Right ventricle myocardium superior (tissue), 1 donor: ENCODE measurements at places on chromosomes 3 and 15.

DNA sequence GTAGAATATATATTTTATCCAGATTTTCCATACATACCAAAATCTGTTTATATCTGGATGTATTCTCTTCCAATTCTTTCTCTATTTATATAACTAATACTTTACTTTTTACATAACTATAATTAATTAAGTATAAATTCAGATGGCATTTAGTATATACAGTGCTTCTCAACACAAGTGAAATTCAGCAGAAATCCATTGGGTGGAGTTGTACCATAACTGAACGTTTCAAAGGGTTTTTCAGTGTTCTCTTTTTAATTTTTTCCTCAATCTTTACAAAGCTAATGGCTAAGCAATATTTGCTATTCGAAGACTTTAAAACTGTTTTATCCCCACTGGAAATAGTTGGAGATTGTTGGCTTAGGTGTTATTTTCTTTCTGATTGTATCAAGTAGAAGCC lies 13.9 kb upstream of the ZBBX start:
- DNase-seq, result no peak

- no peak for DNase-seq
Measured at GRCh38 chr3:68999605-69000004, 13.9 kb downstream of the EOGT start.

DNA sequence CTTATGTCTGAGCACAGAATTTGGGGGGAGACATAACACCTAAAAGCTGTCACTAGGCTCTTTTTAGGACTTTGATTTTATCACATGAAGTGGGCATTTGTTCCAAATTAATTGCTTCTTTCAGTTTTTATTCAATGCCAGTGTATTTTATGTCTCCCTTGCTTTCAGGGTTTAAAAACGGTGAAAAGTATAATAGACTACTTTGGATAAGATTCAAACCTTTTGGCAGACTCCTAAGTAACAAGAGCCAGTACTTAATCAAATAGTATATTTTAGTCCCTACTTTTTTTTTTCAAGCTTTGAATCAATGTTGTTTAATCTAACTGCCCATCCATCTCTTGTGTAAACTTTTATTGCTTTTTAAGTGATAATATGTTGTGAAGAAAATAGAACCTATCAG lies 847.2 kb upstream of the DPPA4 start:
- no peak for DNase-seq

GRCh38 chr15:96334017-96334704 lies 3.7 kb downstream of the NR2F2 start:
- DNase-seq, result peak; percentile 41

- DNase-seq, result no peak
Measured at GRCh38 chr3:149263856-149264255, 42.2 kb upstream of the CP start.

GRCh38 chr3:56682462-56683121 lies 473 bp downstream of the TASOR start:
- peak; percentile 81 for DNase-seq

- no peak for DNase-seq
Measured at GRCh38 chr3:133742351-133743091, 3.7 kb upstream of the TF start.

DNA sequence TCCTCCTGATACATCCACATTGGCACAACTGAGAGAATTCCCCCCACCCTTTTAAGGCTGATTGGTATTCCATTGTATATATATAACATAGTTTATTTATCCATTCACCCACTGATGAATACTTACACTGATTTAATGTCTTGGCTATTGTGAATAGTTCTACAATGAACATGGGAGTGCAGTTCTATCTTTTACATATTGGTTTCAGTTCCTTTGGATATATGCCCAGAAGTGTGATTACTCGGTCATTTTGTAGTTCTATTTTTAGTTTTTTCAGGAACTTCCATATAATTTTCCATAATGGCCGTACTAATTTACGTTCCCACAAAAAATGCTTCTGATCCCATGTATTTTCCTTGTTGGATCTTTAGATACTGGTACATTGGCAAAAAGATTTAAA lies 135.3 kb downstream of the FMN1 start:
- no peak for DNase-seq

DNA sequence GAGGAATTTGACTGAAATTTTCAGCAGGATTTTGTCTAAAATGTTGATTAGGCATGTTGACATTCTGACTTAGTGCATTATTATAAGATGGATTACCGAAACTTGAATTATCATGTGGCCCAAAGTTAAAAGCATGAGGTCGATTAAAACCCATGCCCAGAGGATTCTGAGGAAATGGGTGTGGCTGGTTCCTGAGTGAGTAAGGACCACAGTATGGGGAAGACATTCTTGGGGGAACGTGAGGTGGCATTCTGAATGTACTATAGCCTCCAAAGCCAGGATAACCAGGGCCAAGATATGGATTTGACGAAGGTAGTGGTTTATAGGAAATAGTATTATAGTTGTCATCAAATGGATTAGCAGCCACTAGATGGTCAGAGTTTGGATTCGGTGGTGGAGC lies 38.7 kb upstream of the DNAAF4 start:
- DNase-seq, result no peak

GRCh38 chr3:168475704-168476103 lies 380.0 kb upstream of the GOLIM4 start:
- no peak for DNase-seq

DNA sequence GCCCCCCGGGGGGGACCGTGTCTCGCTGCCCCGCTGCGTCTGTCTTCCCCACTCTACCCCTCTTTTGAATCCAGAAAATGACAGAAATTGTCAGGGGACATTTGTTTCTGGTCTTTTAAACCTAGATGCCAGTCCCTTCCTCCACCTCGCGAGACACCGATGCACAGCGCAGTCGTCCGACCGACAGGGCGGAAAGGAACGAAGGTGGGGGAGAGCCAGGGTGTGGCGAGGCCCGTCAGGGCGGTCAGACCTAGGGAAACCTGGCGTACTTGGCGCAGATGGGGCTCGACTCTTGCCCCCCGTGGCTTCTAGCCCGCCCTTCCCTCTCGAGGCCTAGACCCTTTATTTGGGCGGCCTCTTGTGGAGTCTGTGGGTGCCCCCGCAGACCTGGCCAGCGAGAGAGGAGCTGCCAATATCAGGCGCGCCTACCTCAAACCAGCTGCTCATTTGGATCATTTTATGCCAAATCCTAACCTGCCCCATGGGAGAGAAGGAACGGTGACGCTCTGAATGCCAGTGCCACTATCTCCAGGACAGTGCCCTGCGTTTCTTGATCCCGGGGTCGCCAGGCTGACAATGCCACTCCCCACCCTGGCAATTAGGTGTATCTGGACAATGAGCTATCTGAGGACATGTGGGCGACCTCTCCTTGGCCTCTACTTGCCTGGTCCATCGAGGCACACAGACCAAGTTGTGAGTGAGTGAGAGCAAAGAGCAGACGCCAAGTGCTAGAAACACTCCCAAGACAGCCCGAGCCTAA lies 500 bp upstream of the RAB6B start:
- no peak for DNase-seq

DNA sequence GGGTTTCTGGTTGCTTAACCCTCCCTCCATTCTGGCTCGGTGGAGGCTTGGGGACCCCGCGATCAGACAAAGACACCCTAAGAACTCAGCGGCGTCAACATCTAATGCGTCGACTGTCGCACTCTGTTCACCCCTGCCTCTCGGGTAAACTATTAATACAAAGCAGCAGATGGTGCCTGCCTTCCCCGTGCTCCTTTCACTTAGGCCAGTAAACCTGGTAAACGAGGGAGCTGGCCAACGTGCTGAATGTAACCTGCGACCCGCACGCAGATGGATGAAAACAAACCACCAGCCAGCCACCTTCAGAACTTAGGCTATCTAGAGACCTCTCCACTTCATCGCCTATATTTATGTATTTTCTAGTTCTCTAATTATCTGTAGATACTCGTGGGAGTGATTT lies 848 bp upstream of the CADPS start:
- peak; percentile 59 for DNase-seq

DNA sequence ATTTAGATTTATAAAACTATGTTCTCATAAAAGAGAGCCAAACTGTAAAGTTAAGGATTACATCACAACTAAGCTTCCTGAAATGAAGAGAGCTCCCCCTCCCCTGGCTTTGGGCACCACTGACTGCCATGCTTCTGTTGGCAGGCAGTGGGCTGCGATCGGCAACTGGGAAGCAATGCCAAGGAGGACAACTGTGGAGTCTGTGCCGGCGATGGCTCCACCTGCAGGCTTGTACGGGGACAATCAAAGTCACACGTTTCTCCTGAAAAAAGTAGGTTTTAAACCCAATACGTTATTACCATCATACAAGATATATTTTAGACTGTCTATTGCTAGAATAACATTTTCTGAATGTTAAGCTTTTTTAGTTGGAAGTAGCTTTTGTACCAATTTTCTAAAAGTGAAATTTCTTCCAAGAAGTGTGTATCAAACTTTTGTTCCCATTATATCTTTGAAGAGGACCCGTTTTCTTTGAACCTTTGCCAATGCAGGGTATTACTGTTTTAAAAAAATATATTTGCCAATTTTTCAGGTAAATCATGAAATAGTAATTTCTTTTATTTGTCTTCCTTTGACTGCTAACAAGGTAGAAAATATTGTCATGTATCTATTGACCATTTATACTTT lies 184.1 kb downstream of the ADAMTSL3 start:
- DNase-seq, result peak; percentile 55

DNA sequence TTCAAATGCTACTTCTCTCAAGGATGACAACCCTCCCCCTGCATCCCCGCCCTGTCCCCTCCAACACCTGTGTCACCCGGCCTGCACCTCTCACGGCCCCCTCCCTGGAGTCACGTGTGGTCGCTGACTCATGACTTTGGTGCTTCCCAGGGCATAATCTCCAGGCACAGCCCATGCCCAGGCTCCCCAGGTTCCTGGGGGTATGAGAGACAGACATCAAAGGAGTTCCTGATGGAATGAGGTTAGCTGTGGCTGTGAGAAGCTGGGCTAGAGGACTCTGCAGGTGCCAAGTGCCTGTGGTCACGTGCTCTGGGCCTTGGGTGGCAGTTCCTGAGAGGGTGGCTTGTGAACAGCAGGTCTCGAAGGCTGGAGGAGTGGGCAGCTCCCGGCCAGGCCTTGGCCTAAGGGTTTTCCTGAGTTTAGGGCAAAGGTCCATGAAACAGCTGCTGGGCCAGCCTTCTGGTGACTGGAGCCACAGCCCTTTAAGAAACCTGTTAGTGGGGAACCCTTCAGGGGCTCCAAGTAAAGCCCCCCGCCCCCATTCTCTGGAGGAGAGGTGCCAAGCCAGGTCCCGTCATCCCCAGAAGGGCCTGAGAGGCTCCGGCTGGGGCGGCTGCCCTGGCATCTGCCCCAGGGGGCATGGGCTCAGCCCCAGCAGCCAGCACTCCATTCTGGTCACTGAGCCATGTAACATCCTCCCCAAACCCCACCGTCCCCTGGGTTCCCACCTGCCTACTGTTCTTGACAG lies 230.0 kb downstream of the XXYLT1 start:
- DNase-seq, result no peak

DNA sequence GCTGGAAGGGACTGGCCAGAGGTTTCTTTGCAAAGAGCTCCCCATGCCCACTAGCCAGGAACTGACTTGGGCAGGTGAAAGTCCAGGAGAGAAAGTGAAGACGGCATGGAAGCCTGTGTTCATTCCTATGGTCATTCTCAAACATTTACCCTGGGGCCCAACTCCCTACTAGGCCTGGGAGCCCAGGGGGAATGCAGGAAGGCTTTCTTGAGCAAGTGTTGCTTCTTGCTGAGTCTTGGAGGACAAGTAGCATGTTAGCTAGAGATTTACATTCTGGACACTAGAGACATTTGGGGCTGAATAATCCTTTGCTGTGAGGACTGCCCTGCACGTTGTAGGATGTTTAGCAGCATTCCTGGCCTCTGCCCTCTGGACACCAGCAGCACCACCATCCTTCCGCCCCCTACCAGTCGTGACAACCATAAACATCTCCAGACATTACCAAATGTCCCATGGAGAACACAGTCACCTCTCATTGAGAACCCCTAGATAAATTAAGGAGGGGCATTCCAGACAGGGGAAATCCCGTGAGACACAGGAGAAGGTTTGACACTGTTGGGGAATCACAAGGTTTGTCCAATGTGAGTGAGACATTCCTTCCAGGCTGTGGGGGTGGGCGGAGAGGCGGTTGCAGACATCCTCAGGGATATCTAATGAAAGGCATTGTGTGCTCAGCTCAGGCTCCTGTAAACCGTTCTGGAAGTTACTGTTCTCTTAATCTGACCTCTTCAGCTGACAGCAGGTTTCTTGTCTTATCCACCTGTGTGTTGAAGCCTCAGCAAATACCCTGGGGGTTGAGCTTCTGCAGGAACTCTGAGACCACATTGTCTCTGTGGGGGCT lies 236.2 kb downstream of the TLE3 start:
- no peak for DNase-seq

DNA sequence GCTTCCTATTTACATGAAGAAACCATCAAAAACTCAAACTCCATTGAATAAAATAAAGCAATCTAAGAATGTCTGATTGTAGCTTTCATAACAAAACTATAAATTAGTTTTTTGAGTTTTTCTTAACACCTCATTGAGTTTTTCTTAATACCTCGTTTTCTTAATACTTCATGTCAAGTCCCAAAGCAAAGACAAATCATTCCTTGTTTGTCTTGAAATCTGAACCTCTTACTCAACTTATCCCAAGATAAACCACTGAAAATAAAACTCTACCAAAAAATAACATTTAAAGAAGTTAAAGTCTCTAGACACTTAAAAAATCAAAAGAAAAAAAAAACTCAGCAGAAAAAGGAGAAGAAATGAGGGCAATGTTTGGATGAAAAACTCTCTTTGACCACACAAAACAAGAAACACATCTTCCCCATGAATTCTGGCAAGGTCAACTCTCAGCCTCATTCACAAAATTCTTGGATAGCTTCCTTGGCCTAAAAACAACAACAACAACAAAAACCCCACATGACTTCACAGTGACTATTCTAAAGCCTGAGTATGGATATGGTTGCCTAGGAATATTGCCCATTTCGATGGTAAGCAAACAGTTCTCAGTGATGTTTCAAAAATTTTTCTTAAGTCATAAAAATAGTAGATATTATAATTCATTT lies 38.2 kb downstream of the TMCC1 start:
- no peak for DNase-seq

GRCh38 chr3:171372694-171373093 lies 87.5 kb downstream of the TNIK start:
- DNase-seq, result no peak

GRCh38 chr3:51637144-51637940 lies 33.7 kb upstream of the TEX264 start:
- DNase-seq, result no peak

GRCh38 chr3:183134844-183135243 lies 27.7 kb downstream of the LAMP3 start:
- no peak for DNase-seq

- DNase-seq, result no peak
Measured at GRCh38 chr15:38877471-38877870, 312.9 kb upstream of the RASGRP1 start.

DNA sequence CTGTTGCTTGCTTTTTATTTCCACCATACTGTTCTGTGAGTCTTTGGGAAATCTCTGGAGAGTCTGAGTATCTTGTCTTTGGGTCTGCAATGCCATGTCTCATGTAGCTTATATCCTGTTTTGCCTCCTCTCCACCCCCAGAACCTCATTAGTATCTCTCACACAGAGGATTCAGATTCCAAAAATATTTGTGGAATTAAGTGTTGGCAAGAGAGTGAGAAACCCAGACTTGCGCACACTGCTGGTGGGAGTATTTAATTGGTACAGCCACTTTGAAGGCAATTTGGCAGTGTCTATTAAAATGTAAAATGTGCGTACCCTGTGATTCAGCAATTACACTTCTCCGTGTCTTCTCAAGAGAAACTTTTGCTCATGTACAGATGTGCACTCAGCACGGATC lies 68.6 kb downstream of the ZNF621 start:
- no peak for DNase-seq
